ENCODE measurements at places on chromosomes 6 and 20.

DNA sequence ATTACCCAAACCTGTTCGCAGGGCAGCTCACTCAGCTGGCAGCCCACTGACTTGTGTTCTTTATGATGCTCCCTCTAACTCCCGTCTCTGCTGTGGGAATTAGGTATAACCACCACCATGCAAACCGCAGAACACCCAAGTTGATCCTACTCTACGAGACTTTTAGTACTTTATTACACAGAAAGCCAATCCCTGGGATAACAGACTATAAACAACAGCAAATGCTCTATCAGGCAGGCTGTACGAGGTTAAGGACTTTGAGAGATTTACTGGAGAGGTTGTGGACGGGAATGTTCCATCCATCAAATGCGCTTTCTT, 241.1 kb downstream of the FOXC1 start:
- DNase-seq, result no peak

- no peak for DNase-seq
These were observed 155.1 kb downstream of the SASH1 start for GRCh38 chr6:148497717-148498116.

GRCh38 chr20:20368418-20369249, 730 bp downstream of the INSM1 start:
- DNase-seq, result no peak

DNA sequence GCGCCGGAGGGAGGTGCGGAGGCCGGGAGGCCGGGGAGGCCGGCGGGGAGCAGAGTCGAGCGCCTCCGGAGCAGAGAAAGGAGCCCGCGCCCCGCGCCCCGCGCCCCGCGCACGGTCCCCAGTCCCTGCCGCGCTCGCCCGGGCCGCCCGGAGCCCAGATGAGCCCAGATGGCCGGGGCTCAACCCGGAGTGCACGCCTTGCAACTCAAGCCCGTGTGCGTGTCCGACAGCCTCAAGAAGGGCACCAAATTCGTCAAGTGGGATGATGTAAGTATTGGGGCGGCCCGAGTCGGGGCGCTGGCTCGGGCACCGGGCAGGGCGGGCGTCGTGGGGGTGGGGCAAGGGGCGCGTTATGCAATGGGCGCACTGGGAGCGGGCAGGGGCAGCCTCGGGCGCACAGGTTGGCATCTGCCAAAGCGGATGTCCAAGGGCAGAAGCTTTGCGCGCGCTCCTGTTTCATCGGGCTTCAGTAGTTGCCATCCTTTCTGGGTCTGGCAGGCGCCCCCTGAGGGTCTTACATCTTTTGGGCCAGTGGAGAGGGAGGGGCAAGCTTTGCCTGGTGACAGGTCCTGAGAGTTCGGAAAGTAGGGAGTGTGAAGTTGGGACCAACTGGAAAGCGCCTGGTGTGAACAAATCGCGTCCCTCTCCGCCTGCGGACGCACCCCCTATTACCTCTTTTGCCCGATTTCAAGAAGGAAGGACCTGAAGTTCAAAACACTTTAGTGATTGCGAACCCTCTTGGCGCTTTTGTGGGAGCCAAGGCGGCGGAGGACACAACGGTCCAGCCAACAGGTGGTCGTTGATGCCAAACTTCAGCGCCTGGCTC, 631 bp downstream of the PLCB1 start:
- peak; percentile 13 for DNase-seq

GRCh38 chr6:168496997-168497331, 56.0 kb downstream of the SMOC2 start:
- DNase-seq, result no peak

DNA sequence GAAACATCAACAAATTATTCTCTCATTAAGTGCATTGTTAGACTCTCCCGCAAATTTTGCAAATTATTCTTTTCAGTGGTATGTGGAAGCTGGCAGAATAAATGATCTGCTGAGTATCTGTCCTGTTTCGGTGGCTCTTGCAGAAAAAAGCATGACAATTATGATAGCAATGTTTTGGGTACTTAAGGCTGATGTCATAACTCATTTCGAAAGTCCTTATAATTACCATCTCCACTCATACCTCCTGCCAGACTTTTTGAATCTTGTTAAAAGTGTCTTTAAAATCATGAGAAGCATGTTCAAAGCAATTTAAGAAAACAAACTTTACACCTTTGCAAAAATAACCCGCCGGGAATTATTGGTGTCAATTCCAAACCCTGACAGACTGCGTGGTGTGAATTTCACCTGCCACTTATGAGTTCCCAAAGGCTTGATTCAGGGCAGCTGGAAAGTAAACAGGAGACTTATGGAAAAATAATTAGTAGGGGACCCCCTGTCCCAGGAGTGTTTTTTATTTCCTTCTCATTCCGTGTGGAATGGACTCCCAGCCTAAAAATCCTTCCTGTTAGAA, 87.6 kb upstream of the E2F3 start:
- DNase-seq, result no peak

DNA sequence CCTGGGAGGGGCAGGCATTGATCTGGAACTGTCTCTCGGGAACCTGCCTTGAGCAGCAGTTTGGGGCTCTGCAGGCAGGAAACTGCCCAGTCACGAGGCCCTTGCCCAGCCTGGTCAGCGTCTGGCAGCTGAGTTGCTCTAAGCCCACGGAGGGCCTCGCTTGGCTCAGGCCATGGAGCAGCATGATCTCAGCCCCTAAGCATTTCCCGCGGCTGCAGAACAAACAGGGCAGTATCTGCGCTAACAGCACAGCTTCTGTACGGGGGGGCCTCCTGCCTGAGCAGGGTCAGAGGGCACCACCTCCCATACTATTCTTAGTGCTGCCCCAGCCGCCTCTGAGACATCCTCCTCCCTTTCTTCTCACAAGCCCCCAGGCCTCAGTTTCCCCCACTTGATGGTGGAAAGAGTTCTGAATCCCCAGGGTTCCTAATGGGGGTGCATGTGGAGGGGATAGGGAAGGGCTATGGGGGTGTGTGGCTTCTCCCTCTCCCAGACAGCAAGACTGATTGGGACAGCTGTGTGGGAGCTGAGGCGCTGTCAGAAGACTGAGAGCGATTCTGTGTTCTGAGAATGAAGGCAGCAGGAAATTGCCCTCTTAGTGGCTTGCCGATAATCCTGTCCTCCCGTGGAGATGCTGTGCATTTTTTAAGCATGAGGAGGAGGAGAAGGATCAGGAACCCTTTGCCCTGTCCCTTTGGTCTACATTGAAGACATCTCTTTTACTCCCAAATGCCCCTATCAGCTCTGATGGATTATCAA, 46.4 kb downstream of the MOCS1 start:
- no peak for DNase-seq

- DNase-seq, result no peak
These were observed 333.9 kb upstream of the SOX4 start for GRCh38 chr6:21259660-21260059.

- no peak for DNase-seq
These were observed 61.1 kb upstream of the GLP1R start for GRCh38 chr6:38987503-38987902.

DNA sequence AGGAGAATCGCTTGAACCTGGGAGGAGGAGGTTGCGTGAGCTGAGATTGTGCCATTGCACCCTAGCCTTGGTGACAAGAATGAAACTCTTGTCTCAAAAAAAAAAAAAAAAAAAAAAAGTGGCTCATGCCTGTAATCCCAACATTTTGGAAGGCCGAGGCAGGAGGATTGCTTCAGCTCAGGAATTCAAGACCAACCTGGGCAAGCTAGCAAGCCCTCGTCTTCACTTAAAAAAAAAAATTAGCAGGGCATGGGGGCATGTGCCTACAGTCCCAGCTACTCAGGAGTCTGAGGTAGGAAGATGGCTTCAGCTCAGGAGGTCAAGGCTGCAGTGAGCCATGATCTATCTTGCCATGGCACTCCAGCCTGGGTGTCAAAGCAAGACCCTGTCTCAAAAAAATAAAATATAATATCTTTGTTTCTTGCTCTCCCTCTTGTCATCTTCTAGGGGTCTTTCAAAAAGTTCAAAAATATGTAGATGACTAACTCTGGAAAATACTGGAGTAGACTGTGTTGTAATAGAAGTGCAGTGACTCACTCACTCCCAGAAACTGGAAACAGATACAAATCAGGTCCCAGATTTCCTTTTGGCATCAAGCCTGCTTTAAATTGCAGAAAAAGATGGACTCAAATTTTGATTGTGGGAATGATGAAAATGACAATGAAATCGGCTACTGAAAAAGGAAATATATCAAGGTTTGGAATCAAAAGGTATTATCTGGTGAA, 2.8 kb upstream of the GINM1 start:
- DNase-seq, result peak; percentile 15

- DNase-seq, result no peak
These were observed 5.6 kb downstream of the TFAP2A start for GRCh38 chr6:10409233-10409721.

- DNase-seq, result no peak
These were observed 7.8 kb downstream of the PREX1 start for GRCh38 chr20:48819821-48820648.

DNA sequence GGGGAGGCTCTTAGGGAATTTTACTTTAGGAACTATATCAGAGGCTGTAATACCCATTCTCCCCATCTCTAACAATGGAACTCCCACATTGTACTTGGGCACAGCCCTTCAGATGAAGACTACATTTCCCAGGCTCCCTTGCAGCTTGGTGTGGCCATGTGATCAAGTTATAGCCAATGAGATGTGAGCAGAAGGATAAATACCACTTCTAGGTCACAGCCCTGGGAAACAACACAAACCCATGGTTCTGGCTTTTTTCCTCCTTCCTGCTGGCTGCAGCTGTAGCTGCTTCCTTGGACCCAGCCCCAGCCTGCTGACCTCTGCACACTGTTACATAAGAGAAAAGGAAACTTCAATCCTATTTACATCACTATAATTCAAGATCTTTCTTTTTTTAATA, 445.9 kb upstream of the JARID2 start:
- peak; percentile 88 for DNase-seq

DNA sequence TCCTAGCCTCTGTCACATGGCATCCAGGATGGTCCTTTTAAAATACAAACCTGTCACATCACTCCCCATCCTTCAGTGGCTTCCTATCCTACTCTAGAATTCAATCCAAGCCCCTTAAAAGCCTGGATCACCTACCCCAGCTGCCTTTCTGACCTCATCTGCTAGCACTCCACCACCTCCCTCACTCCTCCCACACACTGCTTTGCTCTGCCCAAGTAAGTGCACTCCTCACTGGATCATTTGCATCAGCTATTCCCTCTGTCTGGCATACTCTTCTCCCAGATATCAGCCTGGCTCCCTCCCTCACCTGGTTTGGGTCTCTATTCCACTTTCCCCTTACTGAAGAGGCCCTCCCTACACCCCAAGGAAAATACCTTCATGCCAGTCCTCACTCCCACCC, 10.5 kb downstream of the C6orf136 start:
- DNase-seq, result no peak

DNA sequence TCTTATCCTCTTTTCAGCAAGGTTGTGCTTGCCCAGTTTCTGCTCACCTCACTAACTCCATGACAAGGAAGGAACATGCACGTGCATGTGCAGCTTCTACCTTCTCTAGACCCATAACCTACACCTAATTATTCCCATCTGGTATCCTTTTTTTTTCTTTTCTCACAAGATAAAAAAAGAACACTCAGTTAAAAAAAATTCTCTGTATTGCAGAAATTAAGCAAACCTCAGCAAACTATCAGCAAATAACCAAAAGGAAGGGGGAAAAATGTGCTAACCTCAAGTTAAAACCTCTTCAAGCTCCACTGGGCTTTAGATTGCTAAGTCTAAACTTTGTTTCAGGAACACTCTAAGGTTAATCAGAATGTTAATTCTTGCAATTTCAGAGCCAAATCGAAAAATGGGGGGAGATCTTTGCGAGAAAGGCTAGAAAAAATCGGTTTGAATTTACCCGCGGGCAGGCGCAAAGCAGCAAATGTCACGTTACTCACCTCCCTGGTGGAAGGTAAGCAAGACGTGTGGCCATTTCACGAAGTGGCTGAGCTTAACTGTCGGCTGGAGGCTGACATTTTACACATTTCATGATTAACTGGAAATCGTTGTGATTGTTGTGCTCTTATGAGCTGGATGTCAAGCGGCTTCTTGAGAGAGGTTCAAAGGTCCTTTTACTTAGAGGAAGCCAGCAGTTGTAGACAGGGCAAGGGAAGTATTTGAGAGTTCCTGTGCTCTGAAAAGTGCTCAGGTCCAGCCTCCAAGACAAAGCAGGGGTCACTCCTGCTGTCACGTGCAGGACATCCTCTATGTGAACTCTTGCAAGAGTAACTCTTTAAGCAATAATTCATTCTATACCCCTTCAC, 19.1 kb downstream of the TFAP2B start:
- no peak for DNase-seq

DNA sequence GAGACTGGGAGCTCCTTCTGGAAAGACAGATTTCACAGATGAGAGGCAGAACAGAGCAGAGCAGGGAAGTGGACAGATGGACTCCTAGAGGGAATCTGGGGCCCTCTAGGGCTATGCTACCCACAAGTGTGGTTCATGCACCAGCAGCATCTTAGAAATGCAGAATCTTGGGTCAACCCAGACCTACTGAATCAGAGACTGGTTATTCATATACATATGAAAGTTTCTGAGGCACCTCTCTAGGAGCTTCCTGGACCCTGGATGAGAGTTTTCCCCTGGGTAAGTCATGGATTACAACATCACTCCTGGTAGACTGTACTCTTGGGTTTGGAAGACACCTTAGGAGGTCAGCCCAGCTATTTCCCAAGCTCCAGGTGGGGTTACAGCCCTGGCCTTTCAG, 55.4 kb upstream of the SAYSD1 start:
- DNase-seq, result no peak

DNA sequence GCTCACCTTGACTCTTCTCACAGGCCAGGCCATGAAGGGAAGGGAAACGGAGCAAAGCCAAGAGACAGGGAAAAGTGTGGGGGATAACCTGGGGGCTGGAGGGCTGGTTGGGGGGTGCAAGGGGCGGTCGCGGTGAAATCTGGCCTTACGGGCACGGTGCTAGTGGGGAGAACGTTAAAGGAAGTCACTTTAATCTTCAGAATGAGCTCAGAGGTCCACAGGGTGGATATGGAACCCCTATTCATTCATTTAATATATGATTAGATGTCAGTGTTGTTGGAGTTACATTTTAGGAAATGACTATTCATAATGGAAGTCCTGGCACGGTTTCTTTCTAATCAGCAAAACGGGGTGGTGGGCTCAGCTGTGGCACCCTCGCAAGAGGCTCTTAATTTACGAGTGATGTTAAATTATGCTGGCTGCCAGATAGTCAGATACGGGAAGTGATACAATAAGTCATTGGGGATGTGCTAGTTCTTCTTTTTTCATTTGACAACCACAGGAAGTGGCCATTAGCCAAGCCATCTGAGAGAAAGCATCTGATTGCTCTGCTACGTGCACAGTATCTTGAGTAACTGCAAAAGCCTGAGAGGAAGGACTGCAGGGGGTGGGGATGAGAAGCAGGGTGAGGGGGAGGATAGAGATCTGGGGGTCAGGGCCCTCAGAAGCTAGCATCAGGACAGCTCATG, 253.0 kb downstream of the QKI start:
- DNase-seq, result peak; percentile 87

GRCh38 chr20:34075647-34076046, 36.4 kb downstream of the EIF2S2 start:
- no peak for DNase-seq

GRCh38 chr6:65786815-65787214, 79.8 kb upstream of the EYS start:
- DNase-seq, result no peak

GRCh38 chr6:133456944-133457343, 215.8 kb downstream of the EYA4 start:
- DNase-seq, result no peak

GRCh38 chr6:48027704-48028435, 83.1 kb downstream of the PTCHD4 start:
- DNase-seq, result no peak
